ENCODE measurements at places on chromosomes 6 and 20.

DNA sequence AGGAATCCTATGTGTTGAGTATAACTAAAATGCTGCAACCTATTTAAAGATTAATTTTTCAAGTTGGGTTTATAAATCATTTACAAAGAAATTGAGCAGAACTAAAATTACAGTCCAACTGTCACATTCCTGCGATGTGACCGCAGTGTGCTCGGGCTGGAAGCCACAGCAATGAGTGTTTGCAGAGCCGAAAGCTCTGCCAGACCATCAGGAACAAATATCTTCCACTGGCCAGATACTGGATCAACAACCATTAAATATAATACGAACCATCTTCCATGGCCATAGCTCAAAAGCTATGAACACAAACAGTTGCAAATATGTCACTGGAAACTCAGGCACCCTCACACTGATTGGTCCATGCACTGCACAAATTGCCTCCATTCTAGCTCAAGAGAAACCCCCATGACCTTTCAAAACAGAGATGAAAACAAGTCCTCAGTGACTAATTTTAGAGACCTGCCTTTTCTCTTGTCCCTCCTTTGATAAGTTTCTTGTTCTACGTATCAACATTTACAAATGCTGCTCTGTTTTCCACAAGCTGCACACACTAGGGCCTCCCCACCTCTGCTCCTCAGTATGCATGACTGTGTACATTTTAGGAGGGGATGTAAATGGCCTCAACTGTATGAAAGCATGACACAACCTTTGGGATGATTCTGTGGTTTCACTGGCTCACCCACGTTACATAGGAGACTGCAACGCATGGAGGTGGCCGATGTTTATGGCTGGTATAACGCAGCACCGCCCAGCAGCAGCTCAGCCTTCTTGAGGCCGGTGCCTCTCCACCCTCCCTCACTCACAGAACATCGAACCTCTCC, 171.7 kb downstream of the WDR27 start:
- no peak for DNase-seq

- no peak for DNase-seq
Observed at GRCh38 chr6:148854992-148855391, 108.2 kb downstream of the UST start.

DNA sequence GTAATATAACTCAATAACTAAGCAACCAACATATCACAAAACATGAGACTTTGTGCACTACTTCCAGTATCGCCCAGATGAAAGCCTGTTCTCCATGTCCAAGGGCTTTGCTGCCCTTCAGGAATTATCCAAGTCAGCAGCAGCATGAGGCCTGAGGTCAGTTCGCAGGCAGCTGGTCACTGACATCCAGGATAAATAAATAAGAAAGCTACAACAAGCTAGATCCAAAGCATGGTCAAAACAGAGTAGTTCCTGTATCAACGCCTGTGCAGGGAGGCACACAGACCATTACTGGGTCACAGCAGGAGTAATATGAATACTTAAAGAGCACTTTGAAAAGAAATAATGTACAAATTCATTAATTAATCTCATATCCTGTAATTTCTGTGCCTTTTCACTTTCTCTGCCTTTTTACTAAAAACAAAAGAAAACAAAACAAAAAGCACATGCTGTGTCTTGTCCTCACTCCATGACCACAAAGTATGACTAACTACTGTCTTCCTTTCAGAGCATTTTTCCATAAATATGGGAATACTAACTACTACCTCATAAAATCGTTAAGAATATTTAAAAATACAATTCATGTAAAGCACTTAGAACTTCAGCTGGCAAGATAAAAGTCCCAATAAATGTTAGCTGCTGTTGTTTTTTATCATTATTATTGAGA, 374.9 kb upstream of the IRAK1BP1 start:
- peak; percentile 50 for DNase-seq

- peak; percentile 25 for DNase-seq
Observed at GRCh38 chr6:131015630-131016263, 47.3 kb downstream of the EPB41L2 start.

GRCh38 chr20:59948828-59949720, 8.9 kb downstream of the FAM217B start:
- peak; percentile 51 for DNase-seq

DNA sequence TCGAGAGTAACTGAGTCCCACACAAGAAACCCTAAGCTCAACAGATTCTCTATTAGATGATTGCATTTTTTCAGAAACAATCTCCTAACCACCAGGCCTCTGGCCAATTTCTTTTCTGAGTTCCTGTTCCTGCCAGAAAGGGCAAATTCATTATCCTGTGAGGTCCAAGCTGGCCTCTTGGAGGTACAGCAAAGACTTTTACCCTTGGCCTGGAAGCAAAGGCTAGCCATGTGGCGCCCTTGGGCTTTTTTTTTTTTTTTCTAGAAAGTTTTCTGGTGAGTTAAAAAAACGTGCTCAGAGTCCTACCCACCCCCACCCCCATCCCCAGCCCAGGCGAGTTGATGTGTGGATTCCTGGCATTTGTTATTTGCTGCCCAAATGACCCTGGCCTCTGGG, 59.0 kb upstream of the EEF1A1 start:
- peak; percentile 93 for DNase-seq
